ENCODE measurements at places on chromosomes 7 and 10.
A peak's percentile ranks its signal among the peaks of the same experiment; 100 is the strongest.

DNA sequence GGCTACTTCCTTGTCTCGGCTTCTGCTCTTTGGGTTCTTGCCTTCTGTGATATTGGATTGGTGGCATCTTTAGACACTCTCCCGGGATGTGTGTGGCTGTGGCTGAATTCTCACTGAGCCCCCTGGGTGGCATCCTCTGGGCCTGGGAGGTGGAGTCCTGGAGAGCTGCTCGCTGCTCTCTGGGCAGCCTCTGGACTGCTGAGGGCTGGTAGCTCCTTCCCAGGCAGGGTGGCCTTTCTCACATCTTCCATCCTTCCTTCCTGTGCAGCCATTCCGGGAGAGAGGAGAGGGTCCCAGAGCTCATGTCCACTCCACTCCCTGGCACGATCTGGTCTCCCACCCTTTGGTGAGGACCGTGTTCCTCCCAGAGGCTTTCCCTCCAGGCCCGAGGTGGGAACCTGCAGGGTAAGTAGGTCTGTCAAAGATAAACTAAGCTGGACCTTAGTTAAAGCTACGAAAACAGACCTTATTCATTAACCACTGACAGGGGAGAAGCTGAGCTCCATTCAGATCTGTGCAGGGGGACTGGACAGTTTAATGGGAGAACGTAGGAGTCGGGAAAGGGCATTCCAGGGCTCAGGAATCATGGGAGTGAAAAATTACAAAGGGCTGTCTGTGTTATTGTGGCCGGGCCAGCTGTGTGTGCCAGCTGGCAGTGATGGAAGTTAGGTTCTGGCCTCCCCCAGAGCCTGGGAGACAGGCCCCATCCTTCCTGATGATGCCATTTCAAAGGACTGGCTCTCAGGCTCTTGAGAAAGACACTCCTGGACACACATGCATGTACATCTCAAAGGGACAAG lies 8.7 kb downstream of the ATP6V0E2 start:
- no peak for DNase-seq

GRCh38 chr7:116776046-116776445 lies 86.3 kb upstream of the CAPZA2 start:
- no peak for DNase-seq

DNA sequence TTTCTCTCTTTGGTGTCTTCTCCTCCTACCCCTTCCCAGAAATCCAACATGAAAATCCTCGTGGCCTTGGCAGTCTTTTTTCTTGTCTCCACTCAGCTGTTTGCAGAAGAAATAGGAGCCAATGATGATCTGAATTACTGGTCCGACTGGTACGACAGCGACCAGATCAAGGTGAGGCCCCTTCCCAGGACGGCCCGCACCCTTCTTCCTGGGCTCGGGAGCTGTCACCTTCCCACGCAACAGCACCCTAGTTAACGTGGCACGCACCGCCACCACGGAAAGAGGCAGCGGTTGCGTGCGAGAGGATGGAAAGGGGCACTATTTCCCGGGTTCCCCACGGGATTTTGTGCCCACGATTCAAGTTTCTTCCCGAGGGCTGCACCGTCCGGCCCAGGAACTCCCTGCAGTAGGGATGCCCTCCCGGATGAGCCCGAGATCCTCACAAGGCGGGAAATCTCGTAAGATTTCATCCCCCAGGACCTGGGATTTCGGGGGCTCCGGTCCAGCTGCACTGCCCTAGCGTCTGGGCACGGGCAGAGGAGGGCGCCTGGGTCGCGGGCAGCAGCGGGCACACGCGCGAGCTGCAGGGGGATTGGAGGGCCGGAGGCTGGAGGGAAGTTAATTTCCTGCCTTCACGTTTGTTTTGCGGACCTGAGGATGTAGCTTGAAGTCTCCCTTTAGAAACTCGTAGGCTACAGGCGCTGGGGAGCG lies 834 bp downstream of the TAC1 start:
- no peak for DNase-seq

GRCh38 chr7:44284216-44284615 lies 41.2 kb downstream of the CAMK2B start:
- DNase-seq = no peak

DNA sequence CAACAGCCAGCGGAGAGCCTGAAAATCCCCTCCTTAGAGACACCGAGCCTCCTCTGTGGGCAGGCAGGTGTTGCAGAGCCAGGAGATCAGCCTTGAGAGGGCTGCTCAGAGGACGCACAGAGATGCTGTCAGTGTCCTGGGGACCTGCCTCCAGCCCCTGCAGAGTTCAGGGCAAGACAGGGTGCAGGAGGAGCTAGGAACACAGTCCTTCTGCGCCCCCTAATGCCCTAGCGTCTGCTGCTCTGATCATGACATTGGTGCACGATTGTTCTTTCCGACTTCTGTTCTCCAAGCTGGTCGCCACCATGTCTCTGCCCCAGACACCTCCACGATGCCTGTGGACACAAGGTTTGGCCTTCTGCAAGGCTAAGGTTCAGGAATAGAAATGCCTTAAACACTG lies 613.7 kb upstream of the MKI67 start:
- DNase-seq = no peak

DNA sequence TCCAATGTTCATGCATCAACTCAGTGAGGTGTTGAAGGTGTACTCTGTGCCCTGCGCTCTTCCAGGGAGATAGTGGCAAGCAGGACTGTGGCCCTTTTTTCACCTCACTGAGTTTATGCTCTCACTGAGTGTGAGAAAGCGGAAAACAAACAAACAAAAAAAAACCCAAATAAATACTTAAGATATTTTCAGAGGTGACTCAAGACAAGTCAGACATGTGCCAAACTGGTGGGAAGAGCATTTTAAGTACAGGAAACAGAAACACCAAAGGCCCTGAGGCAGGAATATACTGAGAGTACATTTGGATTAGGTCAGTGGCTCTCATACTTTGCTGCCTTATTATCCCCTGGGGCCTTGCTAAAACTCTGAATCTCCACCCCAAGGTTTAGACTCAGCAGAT lies 111.9 kb upstream of the IGFBP3 start:
- peak; percentile 28 for DNase-seq

DNA sequence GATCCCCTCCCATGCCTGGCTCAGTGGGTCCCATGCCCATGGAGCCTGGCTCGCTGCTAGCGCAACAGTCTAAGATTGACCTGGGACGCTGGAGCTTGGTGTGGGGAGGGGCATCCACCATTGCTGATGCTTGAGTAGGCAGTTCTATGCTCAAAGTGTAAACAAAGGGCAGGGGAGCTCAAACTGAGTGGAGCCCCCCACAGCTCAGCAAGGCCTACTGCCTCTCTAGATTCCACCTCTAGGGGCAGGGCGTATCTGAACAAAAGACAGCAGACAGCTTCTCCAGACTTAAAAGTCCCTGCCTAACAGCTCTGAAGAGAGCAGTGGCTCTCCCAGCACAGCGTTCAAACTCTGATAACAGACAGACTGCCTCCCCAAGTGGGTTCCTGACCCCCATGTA lies 31.2 kb upstream of the FFAR4 start:
- DNase-seq = no peak

- DNase-seq = no peak
Observed at GRCh38 chr7:135001390-135002165, 15.3 kb downstream of the AGBL3 start.

DNA sequence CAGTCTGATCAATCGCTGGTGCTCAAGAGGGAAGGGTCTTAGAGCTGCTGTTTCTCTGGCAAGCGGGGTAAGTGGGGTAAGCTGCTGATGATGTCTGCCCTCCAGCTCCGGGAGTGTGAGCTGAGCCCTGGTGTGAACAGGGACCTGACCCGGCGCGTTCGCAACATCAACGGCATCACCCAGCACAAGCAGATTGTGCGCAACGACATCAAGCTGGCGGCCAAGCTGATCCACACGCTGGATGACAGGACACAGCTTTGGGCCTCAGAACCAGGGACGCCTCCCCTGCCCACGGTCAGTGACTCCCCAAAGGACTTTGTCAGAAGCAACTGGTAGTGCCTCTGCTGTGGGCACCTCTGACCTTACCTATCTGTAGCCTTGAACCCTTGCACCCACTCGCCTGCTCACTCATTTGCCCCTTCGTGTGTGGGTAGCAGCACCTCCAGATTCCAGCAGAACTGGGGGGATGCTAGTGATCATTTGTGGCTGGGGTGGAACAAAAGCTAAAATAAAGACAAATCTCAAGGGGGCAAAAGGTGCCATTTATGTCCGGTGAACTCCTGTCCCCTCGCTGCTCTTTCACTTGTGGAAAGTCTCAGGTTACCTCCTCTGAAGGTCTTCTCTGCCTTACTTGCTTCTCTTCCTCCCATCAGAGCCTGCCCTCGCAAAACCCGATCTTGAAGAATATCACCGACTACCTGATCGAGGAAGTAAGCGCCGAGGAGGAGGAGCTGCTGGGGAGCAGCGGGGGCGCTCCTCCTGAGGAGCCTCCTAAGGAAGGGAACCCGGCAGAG lies 3.2 kb downstream of the UFSP1 start:
- DNase-seq = no peak

- no peak for DNase-seq
Observed at GRCh38 chr10:104689547-104689946, 48.5 kb downstream of the SORCS3 start.

GRCh38 chr7:47290466-47290865 lies 291.4 kb downstream of the TNS3 start:
- DNase-seq = no peak

DNA sequence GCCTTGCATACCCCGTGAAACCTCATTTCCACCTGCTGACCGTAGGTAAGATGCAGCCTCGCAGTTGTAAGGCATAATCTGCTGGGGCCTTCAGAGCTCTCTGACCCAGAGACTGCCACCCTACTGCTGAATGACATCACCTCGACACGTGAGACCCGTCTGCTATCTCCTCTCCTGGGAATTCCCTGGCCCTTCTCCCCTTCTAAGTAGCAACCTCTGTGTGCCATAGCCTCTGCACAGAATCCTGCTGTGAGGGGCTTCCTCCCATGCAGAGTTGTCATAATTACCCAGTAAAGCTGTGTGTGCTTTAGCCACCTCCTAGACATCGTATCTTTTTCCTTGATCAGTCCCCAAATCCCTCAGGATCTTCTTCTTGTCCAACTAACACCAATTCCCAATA lies 106.7 kb downstream of the CACNB2 start:
- DNase-seq = no peak

GRCh38 chr7:39594988-39595620 lies 28.3 kb upstream of the RALA start:
- no peak for DNase-seq

- DNase-seq = no peak
Observed at GRCh38 chr7:12716134-12716681, 28.8 kb downstream of the ARL4A start.

- no peak for DNase-seq
Observed at GRCh38 chr7:138885383-138886147, 87.6 kb upstream of the ATP6V0A4 start.

- no peak for DNase-seq
Observed at GRCh38 chr7:72281308-72281707, 130.8 kb downstream of the CALN1 start.

- no peak for DNase-seq
Observed at GRCh38 chr7:99461221-99461620, 4.7 kb downstream of the ATP5MF start.

DNA sequence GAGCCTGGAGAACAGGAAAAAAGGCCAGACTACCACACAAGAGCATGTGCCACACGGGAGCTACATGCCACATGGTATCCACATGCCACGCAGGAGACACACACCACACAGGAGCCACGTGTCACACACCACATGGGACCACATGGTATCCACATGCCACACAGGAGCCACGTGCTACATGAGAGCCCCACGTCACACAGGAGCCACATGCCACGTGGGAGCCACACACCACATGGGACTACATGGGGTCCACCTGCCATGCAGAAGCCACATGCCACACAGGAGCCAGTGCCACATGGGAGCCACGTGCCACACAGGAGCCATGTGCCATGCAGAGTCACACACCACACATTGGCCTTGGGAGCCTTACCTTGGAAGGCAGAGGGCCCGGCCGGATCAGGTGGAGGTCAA lies 244.4 kb upstream of the PPP2R2D start:
- no peak for DNase-seq

- DNase-seq = no peak
Observed at GRCh38 chr7:38162036-38162435, 16.0 kb upstream of the STARD3NL start.

GRCh38 chr7:50197549-50197948 lies 104.5 kb upstream of the ZPBP start:
- no peak for DNase-seq

GRCh38 chr10:100303724-100304319 lies 17.3 kb upstream of the BLOC1S2 start:
- DNase-seq = no peak

DNA sequence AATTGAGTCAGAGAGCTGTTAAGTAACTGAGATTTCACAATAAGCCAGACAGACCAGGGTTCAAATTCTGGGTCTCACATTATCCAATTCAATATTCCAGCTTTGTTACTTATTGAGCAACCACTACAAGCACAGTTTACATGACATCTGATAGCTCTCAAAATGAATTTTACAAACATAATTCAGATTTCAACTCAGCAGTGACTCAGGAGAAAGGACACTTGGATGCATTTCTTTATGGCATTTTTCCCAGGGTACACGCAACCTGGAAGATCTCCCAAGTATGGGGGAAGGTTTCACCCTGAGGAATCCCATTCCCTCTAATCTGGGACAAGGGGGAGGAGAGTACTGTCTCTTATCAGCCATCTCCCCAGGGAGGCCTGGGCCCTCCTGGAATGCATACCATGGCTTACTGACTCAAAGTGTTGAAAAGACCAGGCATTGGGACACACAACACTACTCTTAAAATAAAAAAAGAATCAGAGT lies 102.4 kb downstream of the CFTR start:
- DNase-seq = peak; percentile 58

GRCh38 chr7:36512616-36513015 lies 123.0 kb downstream of the ANLN start:
- no peak for DNase-seq

- DNase-seq = no peak
Observed at GRCh38 chr10:15345450-15345849, 25.6 kb downstream of the FAM171A1 start.

- no peak for DNase-seq
Observed at GRCh38 chr7:111226800-111227199, 135.9 kb downstream of the LRRN3 start.

GRCh38 chr7:44272981-44273380 lies 52.4 kb downstream of the CAMK2B start:
- no peak for DNase-seq

- no peak for DNase-seq
Observed at GRCh38 chr7:25143763-25144162, 18.7 kb upstream of the CYCS start.

DNA sequence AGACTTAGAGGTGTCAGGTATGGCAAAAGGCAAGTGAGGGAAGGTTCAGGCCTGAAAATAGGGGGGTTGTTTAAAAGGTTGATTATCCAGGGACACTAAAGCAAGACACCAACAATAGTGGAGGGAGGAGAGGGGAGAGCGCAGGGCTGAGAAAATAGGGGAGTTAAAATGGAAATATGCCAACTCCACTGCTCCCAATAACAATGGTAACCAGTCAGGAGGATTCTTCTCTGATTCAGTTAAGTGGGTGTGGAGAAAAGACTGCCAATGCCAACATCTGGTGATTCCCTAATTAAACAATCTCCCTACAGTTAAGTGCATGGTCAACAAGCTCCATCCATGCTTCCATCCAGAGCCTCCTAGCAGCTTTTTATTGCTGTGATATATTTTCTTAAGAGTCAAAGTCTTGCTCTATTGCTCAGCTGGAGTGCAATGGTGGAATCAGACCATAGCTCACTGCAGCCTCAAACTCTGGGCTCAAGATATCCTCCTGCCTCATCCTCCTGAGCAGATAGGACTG lies 183.3 kb downstream of the JAZF1 start:
- no peak for DNase-seq

- no peak for DNase-seq
Observed at GRCh38 chr7:36287371-36288241, 102.1 kb upstream of the ANLN start.
